GM23338 (cell line): ENCODE measurements at places on chromosomes 6 and 20.

DNA sequence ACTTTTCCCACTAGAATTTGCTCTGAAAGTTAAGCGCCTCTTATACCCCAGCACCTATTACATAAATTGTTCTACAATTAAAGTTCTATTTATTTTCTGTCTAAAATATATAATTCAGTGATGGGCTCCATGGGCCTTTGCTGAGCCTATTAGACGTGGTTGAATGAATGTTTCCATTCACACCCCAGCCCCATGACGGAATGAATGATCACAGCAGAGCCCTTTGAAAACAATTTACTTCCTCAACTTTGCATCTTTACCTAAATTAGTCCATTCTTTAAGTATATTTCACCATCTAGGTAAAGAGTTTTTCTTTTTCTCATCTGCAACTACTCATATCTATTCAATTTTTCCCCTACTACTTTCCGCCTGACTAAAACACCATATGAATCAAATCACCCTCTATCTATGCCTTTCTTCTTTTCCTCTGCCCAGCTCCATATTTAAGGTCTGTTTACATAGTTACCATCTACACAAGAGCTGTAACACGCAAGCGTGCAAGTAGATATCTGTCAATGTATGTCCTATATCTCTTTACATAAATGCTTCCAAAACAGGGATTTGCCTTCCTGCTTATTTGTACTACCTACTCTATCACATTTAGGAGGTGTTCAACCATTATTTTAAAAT is 69.7 kb downstream of the ECT2L start:
- no peak overlapping the region for H3K27ac ChIP-seq
- no peak overlapping the region for H3K4me3 ChIP-seq
- H3K27me3 ChIP-seq, result no peaks in the 10 kb centered on the region
- no peak for DNase-seq
- no peaks in the 10 kb centered on the region for H3K36me3 ChIP-seq

DNA sequence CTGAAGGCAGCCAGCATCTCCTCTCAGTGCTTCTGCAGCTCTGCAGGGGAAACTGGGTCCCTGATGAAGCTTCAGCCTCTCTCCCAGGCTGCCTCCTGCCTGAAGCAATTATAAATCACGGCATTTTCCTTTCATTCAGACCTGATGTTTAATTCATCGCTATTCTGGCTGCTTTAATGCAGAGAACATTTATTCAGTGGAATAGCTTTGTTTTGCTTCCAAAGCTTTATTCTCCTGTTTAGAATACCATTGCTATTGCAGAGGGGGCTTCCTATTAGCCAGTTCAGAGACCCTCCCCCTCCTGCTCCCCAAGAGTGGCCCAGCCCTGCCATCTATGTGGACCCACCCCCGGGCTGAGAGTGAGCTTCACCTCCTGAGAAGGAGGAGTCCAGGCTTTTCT is 255.6 kb downstream of the LRFN2 start:
- no peak for DNase-seq
- H3K36me3 ChIP-seq, result no peaks in the 10 kb centered on the region
- no peak overlapping the region for H3K27ac ChIP-seq
- no peaks in the 10 kb centered on the region for H3K27me3 ChIP-seq
- H3K4me3 ChIP-seq, result no peak overlapping the region

- no peak overlapping the region for H3K4me3 ChIP-seq
- H3K27ac ChIP-seq, result no peak overlapping the region
- no peaks in the 10 kb centered on the region for H3K27me3 ChIP-seq
- no peaks in the 10 kb centered on the region for H3K4me1 ChIP-seq
Measured at GRCh38 chr20:40579701-40580100, 109.3 kb downstream of the MAFB start.

DNA sequence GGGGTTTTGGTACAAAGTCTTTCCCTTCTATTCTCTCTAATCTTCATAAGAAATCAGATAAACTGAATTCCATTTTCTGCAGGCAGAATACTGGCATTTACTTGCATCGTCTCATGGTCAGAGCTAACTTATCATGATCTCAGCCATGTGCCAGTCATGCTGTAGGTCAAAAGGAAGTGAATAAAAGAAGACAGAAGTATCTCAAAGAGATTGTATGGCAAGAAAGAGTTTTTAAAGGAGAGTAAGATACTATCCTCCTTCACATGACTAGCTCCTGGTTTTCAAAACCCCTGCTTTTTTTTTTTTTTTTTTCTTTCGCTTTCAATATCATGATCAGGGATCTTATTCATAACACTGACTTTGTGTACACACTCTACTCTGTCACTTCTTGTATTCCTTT is 398.3 kb downstream of the C6orf118 start:
- peaks cover 17% of the 10 kb centered on the region; the same call in 1 of the 2 replicates for H3K4me1 ChIP-seq
- no peaks in the 10 kb centered on the region for H3K27me3 ChIP-seq
- no peak overlapping the region for H3K27ac ChIP-seq
- DNase-seq, result no peak

DNA sequence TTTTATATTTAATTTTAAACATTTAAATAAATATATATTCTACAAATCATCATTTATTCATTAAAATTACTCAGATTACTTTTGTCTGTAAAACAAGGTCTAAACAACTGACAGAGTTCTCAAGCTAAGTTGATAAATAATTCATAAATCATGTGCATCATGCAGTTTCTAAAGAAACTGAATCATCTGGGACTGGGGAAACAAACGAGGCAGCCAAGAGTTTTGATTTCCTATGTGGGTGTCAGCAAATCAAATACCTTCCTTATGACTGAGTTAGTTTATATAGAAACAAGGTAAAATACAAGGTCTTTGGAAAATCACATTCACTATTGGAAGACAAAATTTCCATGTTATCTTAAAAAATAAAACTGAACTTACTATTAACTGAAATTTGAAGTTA is 149.9 kb upstream of the BEND6 start:
- no peak for DNase-seq
- no peaks in the 10 kb centered on the region for H3K27me3 ChIP-seq
- no peak overlapping the region for H3K4me3 ChIP-seq
- H3K4me1 ChIP-seq, result peaks cover 52% of the 10 kb centered on the region
- H3K27ac ChIP-seq, result no peak overlapping the region

DNA sequence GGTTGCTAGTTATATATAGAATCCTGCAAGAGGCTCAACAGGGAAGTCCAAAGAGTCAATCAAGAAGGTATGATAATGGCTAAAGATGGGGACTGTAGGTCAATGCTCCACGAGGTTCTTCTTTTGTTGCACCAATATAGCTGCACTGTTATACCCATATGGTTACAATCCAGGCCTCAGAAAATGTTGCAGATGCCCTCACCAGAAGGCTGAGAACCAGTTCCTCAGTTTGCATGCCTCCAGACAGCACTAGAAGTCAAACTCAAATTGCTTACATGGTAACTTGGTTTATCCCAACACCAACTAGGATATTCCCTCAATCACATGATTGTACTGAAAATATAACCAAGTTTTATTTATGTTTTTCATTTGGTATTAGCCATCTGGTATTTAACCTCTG is 12.1 kb downstream of the EEF1A1 start:
- no peak overlapping the region for H3K27ac ChIP-seq
- H3K36me3 ChIP-seq, result no peaks in the 10 kb centered on the region
- H3K27me3 ChIP-seq, result no peaks in the 10 kb centered on the region
- no peak for DNase-seq

DNA sequence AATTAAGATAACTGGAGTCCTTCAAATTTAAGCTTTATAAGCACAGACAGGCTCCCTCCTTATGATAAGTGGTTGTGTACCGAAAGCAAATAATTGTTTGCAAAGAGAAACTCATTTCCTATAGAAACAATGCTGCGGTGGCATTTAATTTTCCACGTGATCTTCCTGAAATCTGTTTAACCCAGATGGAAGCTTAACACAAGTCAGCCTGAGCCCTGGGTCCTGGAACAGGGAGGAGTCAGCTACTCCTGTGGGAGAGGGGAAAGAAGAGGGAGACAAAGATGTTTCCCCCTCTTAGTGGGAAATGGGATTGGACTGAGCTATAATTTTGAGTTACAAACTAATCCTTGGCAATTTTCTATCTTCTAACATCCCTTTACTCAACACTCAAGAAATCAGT is 136.5 kb downstream of the ELOVL4 start:
- no peak overlapping the region for H3K4me3 ChIP-seq
- H3K27me3 ChIP-seq, result no peaks in the 10 kb centered on the region
- H3K4me1 ChIP-seq, result peaks cover 9% of the 10 kb centered on the region; the same call in 1 of the 2 replicates

- peak; percentile 11 for DNase-seq
- H3K27ac ChIP-seq, result no peak overlapping the region
- no peaks in the 10 kb centered on the region for H3K27me3 ChIP-seq
- H3K4me1 ChIP-seq, result peaks cover 10% of the 10 kb centered on the region; the same call in 1 of the 2 replicates
Measured at GRCh38 chr20:61391812-61392520, 139.9 kb downstream of the CDH4 start.

GRCh38 chr6:163776196-163776905 is 361.8 kb downstream of the QKI start:
- no peaks in the 10 kb centered on the region for H3K27me3 ChIP-seq
- H3K4me1 ChIP-seq, result no peaks in the 10 kb centered on the region
- no peaks in the 10 kb centered on the region for H3K36me3 ChIP-seq
- no peak for DNase-seq
